Umbilical cord (tissue), 2 donors: ENCODE measurements at places on chromosomes 6 and 20. TPM values are rescaled to one million over a fixed set of nuclear protein-coding genes. Genes with fewer than 3 reads are reported as not detected.

ENPP4 gene
- total RNA-seq: 5.1 TPM

MUCL3 gene
- 2.4 TPM for total RNA-seq

GRCh38 chr6:97014595-97014994 lies 90.1 kb downstream of the KLHL32 start:
- no peak for DNase-seq

DNA sequence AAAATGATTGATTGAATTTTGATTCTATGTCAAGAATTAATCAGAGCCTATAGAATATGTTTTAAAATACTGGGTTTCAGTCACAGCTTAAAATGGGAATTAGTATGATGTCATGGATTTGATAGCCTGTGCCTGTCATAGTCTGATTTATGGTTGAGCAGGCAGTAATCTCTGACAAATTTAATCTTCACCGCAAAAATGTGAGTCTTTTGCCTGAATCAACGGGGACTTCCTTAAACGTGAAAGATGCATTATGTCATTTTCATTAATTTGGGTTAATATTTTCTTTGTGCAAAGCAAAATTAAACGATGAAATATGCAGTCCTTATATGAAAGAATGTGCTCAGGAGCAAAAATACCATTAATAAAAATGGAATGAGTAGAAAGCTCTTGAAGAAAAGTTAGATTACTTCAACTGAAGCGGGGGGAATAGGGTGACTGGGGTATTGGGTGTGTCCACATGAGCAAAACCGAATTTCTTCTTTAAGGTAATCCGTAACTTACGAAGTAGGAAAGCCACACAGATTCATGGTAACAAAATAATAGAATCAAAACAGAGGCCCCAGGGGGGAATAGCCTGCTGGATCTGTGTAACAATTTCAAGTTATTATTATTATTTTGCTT lies 339.6 kb upstream of the NOX3 start:
- DNase-seq: no peak

GRCh38 chr6:107780226-107780625 lies 43.9 kb downstream of the SCML4 start:
- DNase-seq: no peak

NHSL1 gene
- total RNA-seq: 25.8 TPM

DNA sequence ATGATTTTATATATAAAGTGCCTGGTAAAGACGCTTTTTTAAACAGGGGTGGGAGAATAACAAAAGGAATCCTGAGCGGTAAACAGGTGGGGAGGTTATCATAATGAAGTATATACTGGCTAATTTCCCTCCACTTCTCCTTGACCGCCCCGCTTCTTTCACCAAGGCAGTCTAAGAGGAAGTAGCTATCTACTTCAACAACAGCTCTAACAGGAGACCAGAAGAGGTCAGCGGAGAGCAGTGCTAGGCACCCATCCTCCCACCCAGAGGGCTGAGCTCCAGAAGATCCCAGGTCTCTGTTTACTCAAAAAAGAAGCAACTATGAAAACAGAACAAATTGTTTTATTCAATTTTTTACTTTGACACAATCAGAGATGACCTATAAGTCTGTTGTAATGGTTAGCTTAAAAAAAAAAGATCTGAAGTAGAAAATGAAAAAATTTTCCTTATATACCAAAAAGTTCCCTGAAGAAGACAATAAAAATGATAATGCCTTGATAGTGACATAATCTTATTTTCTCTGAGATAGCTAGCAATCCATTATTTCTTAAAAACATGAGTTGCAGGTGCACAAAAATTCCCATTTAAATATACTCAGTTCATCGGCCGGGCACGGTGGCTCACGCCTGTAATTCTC lies 141.1 kb downstream of the PDSS2 start:
- DNase-seq: peak; percentile 63

PLEKHG1 gene
- total RNA-seq: 11.6 TPM

WFDC12 gene
- not detected for total RNA-seq

- DNase-seq: peak; percentile 41
Measured at GRCh38 chr20:23048283-23049200, 930 bp downstream of the THBD start.

GRCh38 chr6:35185302-35185681 lies 28.5 kb upstream of the SCUBE3 start:
- no peak for DNase-seq

DNA sequence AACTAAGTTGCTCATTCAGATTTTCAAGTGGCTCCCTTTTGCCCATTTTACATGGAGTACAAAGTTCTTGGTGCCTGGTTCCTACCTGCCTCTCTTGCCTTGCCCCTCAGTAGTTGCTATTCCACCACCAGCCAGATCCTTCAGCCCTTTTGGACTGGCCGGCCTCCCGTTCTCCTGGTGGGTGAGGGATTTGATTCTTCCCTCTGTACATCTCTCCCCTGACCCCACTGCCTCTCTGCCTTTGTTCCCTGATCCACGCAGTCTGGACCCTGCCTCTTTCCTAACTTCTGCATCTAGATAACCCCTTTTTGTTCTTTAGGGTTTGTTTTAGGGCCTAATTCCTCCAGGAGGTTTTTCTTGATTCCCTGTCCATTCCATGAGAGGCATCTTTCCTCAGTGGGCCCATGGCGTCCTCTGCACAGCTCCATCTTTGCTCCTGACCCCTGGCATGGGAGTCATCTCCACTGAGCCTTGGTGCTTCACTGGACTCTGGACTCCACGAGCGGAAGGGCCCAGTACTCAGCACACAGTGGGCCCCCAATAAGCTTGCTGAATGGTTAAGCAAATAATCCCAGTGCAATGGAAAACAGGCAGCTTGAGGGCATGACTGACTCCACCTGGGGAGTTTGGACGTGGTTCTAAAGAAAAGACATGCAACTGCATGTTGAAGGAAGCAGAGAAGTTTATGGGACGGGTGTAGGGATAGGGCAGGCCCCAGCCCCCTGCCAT lies 309.3 kb upstream of the SUPT3H start:
- no peak for DNase-seq

RGS19 gene
- 31.5 TPM for total RNA-seq

- DNase-seq: no peak
Measured at GRCh38 chr6:157440171-157440570, 59.2 kb downstream of the ZDHHC14 start.

DNA sequence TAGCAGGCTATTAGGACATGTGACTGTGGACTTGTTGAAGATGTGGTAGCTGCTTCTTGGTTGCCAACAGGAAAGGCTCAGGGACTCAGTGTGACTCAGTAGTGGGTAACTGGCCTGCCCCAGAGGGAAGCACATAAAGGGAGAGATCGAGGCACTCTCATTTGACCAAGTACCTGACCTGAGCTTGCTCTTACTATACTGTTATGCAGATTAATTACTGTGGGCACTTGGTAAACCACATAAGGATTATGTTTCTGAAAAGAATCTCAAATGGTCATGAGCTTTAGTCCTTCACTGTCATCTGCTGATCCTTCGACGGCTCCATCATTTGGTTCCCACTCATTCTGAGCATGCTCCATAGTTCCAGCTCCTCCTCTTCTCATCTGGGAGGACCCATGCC lies 48.2 kb upstream of the RPL7L1 start:
- no peak for DNase-seq

- DNase-seq: no peak
Measured at GRCh38 chr20:33788351-33789049, 22.6 kb upstream of the CHMP4B start.

- no peak for DNase-seq
Measured at GRCh38 chr6:88730611-88731011, 232.8 kb downstream of the RNGTT start.

DNA sequence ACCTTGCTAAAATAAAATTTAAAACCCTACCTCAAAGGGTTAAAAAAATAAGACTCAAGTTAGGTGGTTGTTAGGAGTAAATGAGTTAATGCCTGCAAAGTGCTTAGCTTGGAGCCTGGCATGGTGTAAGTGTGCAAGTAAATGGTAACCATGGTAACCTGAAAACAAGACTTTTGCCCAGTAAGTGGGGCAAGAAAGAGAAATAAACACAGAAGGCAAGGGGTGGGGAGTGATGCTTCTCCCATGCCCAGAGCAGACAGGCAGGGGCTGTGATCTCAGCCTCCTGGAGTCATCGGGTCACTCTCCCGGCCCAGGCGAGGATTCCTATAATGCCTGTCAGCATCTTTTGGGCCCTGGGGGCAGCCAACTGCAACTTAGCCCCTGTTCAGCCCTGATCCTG lies 59.2 kb upstream of the SLC32A1 start:
- peak; percentile 54 for DNase-seq

DNA sequence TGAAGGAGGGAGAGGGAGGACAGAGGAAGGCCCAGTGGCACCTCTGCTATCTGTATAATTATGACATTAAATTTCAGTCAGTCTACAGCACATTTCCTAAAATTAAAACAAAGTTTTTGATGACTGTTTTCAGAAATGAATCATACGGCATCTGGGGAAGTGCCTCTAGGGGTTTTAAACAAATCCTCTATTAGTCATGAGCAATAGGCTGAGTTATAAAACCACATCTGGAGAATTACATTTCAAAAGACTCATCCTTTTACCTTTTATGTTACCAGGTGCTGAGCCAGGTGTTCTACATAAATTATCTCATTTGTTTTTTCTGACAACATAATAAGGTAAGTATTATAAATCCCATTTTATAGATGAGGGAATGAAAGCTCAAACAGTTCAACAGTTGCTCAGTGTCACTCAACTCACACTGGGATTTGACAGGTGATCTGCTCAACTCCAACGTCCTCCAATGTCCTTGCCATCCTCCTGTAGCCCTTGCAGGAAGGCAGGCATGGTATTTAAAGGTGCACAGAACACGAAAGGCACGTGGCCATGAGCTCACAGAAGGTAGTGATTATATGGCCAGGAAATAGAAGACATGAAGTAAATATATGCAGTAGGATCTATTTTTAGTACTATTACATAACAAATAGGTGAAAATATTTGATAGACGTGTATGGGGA lies 184.2 kb upstream of the MAN1A1 start:
- peak; percentile 81 for DNase-seq

DNA sequence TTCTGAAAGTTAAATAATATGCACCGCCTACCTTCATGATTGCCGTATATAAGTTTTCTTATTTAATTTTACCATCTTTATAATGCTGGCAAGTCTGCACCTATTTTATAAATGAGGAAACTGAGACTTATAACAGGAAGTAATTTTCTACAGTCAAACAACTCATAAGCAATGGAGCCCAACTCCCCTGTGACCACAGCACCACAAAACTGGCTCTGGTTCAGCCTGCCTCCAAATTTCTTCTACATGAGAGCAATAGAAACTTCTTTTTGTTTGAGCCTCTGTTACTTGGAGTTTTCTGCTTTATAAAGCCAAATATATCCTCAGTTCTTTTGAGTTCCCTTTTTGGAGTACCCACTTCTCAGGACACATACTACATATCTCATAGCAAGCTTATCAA lies 131.1 kb upstream of the HSF2 start:
- no peak for DNase-seq

DNA sequence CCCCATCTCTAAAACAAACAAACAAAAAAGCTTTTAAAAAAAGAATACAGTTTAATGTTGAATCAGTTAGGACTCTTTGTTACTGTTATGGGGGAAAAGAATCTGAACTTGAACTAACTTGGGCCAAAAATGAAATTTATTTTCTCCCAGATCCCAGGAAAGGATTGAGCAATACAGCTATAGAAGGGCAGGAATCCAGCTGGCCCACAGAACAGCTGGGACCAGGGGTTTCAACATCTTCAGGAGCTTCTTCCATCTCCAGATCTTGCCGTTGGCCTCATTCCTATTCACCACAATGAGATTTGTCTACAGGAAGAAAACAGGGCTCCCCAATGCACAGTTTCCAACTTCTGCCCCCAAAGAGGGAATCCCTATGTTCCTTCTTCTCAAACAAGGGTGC lies 43.2 kb upstream of the AKAP12 start:
- peak; percentile 70 for DNase-seq

DNA sequence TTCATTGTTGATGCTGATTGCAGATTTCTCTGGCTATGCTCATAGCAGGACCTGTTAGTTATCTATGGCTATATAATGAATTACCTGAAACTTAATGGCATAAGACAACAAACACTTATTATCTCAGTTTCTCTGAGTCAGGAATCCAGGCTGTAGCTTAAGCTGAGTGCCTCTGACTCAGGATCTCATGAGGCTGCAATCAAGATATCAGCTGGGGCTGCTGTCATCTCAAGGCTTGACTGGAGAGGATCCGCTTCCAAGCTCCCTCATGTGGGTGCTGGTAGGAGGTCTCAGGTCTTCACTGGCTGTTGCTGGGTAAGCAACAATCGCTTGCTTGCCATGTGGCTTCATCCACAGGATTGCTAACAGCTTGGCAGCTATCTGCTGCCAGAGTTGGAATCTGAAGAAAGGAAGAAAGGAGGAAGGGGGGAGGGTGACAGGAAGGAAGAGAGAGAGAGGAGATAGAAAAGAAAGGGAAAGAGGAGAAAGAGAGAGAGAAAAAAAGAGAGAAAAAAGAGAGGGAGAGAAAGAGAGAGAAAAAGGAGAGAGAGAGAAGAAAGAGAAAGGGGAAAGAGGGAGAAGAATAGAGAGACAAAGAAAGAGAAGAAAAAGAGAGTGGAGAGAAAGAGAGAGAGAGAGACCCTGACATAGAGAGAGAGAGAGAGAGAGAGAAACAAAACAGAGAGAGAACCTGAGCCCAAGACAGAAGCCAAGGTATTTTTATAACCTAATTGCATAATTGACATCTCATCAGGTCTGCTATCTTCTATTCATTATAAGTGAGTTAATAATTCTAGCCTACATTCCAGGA lies 579.0 kb upstream of the BTBD3 start:
- DNase-seq: no peak

DNA sequence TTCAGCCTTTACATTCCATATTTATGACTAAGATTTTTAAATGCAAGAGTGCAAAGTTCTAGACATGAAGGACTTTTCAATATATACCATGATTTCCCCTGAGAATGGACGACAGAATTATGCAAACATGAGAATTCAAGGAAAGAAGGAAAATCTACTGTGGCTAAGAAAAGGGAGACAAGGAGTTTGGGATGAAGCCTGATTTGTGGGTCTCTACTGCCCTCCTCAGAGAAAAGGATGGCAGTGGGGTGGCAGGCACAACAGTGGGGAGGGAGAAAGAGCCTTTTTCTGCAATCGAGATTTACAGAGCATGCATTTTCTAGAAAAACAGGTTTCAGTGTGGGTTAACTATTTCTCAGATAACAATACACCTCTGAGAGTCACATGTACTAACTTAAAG lies 466.9 kb upstream of the NRSN1 start:
- peak; percentile 62 for DNase-seq

GRCh38 chr20:38969708-38970107 lies 7.6 kb downstream of the DHX35 start:
- no peak for DNase-seq

MYB gene
- 0.72 TPM for total RNA-seq

GRCh38 chr20:42979720-42980119 lies 210.0 kb downstream of the PTPRT start:
- DNase-seq: no peak

- DNase-seq: no peak
Measured at GRCh38 chr20:57495978-57496377, 29.0 kb downstream of the CTCFL start.

- DNase-seq: no peak
Measured at GRCh38 chr6:149054559-149055194, 262.8 kb upstream of the TAB2 start.

GRCh38 chr6:126614642-126615504 lies 275.0 kb downstream of the CENPW start:
- DNase-seq: no peak
